ENCODE measurements at places on chromosomes 1 and 21.

DNA sequence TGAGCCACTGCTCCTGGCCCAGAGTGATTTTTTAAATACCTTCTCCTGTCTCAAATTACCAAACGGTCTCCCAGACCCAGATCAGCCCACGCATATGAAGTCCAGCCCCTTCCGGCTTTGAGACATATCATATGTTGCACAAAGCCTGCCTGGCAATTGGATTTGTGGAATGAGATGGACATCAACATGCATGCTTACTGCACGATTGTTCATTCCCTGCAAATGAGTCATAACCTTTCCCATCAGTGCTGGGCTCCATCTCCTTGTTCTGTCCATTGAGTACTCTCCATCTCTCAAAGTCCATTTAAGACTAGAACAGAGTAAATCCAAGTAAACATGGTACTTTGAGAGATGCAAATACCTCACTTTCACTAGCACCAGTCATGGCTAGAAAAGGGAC is 612.2 kb upstream of the USP24 start:
- DNase-seq = no peak

GRCh38 chr1:219316066-219316465 is 142.4 kb downstream of the LYPLAL1 start:
- no peak for DNase-seq

- DNase-seq = no peak
Measured at GRCh38 chr1:192703283-192704206, 67.6 kb downstream of the RGS13 start.

DNA sequence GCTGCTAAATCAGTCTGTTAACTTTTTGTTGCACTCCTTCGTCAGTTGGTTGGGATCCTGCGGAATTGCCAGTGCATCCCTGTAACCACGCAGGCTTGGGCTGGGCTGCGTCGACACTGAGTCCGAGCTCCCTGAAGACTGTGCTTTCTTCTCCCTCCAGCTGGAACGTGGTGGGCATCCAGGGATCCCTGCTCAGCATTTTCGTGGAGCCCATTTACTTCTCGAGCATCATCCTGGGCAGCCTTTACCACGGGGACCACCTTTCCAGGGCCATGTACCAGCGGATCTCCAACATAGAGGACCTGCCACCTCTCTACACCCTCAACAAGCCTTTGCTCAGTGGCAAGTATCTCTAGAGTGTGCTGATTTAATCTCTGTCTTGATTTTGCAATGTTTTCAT is 83.3 kb downstream of the POFUT2 start:
- no peak for DNase-seq

DNA sequence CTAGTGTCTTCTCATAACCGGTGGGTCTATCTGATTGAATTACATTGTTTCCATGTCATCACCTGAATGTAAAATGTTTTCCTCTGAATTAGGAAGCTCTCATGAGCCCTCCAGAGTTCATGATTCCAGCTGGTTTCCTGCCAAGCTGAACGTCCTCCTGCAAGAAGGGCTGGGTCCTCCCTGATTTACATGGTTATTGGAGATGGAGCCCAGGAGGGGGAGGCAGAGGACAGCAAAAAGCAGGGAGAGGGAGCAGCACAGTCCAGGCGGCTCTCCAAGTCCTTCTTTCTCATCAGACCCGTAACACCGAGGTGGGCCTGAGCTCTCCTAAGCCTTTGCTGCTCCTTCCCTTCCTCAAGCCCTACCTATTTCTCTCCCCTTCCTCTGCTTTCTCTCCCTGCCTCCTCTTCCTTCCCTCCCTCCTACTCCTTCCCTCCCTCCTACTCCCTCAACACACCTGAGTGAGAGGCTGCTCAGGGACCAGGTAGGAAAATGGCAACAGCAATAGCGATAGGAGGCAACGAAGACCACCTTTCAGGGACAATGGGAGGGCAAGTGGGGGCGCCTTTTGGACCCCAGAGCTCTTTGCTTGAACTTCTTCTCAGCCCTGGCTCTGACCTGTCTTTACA is 265.9 kb downstream of the PRDM2 start:
- peak; percentile 78 for DNase-seq
